ENCODE measurements at places on chromosomes 5 and 9.

DNA sequence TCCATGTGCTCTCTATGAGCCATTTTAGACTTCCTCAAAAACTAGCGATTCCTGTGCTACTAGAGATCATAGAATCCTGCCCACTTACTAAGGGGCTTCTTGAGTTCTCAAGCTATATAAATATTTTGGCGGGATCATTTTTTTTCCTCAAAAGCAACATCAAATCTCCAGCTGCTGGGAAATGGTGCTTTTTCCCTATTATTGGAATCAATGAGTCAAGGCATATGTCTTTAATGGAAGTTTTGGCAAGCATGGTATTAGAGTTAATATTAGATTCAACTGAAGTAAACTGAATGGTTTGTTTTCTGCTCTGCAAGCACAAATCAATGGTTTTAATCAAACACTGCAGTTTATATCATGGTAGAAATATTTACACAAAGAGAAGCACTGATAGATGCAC lies 369.9 kb upstream of the PTGER4 start:
- no peak for DNase-seq

DNA sequence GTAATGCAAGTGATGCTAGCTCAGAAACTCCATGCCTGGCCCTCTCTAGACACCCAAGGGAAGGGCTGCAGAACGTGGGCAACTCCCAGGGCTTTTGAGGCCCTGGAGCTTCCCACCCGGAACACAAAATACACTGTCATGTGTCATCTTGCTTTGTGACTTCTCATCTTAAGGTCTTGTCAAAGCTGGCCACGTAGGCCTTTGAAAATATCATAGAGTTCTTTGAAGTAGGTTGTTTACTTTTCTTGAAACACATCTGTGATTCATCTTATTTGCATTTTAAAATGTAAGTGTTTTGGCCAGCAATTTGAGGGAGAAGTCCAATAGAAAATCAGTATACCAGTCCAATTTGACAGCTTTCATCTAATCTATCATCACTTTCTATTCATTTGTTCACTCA lies 40.2 kb upstream of the PALM2AKAP2 start:
- DNase-seq: no peak

DNA sequence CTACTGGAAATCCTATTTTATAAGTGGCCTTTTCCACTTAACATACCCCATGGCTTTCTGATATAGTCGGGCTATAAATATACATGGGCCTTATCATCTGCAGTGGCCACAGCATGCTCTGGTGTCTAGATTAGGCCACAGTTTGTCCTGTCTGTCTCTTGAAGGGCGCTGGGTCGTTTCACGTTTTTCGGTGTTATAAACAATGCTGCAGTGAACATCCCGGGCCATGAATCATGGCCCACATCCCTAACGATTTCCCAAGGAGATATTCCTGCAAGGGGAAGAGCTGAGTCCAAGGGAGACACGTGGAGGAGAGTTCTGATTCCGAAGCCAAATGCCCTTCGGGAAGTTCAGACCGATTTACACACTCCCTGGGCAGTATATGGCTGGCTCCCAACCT lies 8.4 kb downstream of the PLPP7 start:
- DNase-seq: no peak

DNA sequence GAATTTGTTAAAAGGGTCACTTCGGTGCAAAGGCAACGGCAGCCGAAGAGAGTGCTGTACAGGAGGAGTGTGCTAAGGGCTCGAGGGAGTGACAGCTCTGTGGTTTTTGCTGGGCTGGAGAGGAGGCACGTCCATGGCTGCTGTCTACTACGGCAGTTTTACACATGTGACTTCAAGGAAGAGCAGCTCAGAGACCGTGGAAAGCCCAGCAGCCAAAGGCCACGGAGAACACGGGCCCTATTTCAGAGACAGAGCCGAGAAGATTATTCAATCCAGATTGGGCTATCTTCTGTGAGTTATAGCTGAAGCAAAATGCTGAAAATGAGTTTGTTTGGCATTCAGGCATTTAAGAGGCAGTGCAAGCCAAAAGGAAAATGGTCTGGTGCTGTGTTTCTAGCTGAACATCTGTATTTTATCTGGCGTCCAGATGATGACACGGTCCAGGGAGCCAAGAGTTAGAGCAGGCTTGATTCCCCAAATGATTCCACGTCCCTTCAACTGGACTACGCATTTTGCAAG lies 96.4 kb downstream of the RFK start:
- no peak for DNase-seq

GRCh38 chr9:35112257-35113020 lies 3.2 kb downstream of the ATOSB start:
- DNase-seq: no peak

DNA sequence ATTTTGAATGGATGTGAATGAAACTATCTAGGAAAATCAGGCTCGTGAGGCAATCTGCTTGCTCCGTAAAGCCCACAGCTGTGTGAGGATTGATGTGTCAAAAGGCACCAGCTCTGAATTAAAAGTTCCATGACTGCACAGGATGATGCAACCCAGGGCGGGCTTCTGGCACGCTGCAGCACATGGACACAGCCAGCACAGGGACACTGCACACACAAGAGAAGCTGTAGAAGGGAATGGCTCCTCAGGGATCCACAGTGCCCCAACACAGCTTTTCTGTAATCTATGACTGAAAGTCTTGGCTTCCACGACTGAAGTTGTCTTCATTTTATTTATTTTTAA lies 151.0 kb downstream of the GCNT1 start:
- DNase-seq: no peak

DNA sequence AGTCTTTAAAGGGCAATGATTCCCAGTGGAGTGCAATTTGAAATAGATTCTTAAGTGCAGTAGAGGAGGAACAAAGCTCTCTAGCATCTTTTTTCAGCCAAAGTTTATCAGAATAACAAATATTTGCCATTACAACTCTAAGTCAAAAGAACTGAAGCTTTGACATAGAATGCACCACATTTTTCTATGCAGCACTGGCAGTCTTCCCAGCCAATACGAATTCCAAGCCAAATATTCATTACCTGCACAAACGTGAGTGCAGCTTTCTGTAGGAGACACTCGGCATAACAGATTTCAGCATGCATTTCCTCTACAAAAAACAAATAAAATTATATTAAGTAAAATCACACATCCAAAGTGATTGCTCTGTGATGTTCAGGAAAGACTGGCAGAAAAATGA lies 103.4 kb downstream of the TTC39B start:
- DNase-seq: no peak

GRCh38 chr5:1868886-1869475 lies 13.7 kb downstream of the IRX4 start:
- DNase-seq: no peak

GRCh38 chr9:133225171-133226011 lies 16.3 kb upstream of the OBP2B start:
- DNase-seq: no peak

DNA sequence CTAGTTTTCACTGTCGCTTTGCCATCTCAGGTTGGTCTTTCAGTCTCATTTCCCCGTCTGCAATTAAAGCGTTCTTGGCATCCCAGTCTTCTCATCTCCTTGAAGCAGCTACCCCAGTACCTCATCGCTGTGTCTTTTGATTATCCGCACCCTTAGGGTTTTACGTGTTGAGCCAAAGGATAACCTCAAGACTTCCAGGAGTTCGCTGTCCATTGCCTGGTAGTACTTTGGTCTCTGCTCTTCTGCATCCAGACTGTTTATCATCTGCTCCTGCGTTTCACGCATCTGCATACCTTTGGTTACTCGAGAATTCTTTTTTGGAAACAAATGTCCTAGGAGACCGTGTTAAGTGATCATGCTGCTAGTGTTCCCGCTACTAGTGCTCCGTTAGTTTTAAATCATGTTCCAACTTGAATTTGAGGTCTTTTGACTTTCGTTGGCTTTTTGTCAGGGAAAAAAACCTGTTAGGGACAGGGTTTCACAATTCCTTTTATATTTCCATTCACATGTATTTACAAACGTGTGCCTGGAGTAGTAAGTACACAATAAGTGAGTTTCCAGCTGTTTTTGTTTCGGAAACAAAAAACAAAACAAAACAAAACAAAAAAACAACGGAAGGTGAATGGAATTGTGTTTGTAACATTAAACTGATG lies 888 bp downstream of the RABGAP1 start:
- no peak for DNase-seq

GRCh38 chr5:134138416-134139376 lies 24.2 kb downstream of the TCF7 start:
- DNase-seq: no peak

- peak; percentile 4 for DNase-seq
Observed at GRCh38 chr9:72592502-72593403, 71.3 kb downstream of the TMC1 start.

DNA sequence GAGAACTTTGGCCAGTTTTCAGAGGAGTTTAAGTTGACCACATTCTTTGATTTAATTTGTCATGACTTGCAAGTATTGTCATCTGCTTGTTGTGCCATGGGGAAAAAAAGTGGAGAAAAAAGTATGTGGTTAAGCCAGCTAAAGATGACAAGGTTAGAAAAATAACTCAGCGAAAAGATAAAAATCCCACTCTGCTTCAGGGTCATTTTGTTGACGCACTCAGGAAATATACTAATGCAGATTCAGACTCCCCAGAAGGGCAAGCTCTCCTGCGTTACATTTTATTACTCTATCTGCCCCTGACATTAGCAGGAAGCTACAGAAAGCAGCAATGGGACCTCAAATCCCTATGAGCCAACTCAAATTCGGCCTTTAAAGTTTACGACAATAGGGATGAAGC lies 27.6 kb upstream of the TESK1 start:
- DNase-seq: no peak

DNA sequence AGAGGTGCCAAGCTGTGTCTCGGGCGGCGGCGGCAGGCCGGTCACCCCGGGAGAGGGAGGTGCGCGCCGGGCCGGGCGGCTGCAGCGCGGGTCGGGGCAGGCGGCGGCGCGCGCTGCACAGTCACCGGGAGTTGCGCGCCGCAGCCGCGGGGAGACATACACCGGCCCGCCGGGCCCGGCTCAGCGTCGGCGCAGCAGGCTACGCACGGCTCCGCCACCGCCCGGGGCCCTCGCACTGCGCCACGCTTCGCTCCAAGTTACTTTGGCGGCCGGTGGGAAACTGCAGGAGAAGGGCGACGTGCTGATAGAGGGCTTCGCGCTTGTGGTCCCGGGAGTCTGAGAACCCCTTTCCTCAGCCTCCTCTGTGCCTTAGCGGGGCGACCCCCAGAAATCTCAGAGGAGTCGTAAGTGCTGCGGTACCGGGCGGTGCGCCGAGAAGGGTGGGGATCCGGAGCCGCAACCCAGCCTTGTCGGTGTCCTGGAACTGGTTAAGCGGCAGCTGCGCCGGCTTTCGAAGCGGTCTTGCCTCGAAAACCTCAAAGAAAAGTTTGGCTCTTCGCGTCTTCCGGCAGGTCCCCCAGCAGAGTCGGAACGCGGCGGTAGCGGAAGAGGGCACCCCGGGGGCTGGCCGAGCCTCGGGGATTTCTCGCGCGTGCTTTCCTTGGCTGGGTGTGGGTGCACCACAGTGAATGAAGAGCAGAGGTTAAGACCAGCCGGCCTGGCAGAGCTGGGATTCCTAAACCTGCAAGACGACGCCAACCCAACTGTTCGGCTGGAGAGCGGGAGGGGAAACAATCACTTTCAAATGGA lies at the start of gene EFNA5:
Gene EFNA5, minus strand, starts transcription at position 6 of the 810 bp plus-strand sequence.
- no peak for DNase-seq

All from GDM1 (cell line).